ENCODE measurements at places on chromosomes 7 and 10. TPM values are rescaled to one million over a fixed set of nuclear protein-coding genes. Genes with fewer than 3 reads are reported as not detected.
A peak's percentile ranks its signal among the peaks of the same experiment; 100 is the strongest.

The UCN3 gene
- not detected for total RNA-seq

The PRSS37 gene
- not detected for total RNA-seq

The HPSE2 gene
- not detected for total RNA-seq

The MINPP1 gene
- total RNA-seq = 5.4 TPM

The DPYSL4 gene
- total RNA-seq = 42.8 TPM

The ASZ1 gene
- total RNA-seq = not detected

- DNase-seq = no peak
Measured at GRCh38 chr7:1505731-1506550, 1.8 kb upstream of the INTS1 start.

- peak; percentile 92 for DNase-seq
Measured at GRCh38 chr7:1028044-1028770, 16.1 kb upstream of the GPR146 start.

DNA sequence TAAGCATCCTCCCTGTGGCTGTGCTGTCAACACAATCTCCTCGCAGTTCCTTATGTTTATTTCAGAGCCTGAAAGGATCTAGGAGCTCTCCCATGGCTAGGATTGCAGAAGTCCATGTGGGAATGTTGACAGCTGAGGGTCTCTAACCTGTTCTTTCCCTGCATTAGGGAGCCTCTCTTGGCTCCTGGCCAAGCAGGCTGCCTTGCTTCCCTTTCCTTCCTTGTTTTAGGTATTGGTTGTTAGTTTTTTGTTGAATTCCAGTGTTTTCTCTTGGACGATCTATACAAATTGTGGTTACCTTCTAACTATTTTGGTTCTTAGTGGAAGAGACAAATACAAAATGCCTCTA lies 171.8 kb downstream of the MLLT10 start:
- no peak for DNase-seq

GRCh38 chr10:11551916-11552602 lies 59.4 kb downstream of the USP6NL start:
- no peak for DNase-seq
